HT1080 (cell line): ENCODE measurements at places on chromosomes 5 and 9. TPM values are rescaled to one million over a fixed set of nuclear protein-coding genes. Genes with fewer than 3 reads are reported as not detected.

DNA sequence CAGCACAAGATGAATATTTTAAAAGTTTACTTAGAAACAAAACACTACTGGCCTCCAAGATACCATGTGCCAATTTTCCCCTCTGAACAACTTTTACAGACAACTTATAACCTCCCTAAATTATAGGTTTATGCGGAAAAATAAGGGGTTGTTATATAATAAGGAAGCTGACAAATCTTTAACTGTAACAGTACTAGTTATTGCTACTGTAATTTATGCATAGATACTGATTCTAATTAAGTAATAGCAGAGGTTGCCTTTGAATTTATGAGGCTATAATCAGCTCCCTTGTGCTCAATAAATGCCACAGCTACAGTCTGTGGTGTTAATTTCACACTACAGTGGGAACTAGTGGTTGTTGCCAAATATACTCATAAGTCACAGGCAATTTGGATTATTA is 291.3 kb upstream of the PCSK5 start:
- no peak for DNase-seq

DNA sequence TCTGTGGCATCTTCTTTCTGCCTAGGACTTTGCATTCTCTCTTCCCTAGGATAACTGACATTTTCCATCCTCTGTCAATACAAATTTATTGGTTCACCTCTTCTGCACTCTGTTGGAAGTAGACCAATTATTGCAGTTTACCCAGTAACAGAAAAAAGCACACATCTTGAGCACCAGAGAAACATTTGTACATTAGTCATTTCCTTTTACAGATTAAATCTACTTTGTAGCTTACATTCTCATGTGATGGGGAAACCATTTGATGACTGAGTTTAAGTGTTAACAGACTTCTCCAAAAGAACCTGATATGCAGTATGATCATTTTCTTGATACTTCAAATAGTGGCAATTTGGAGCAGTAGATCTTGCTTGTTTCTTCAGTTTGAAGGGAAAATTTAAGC is 1098.8 kb downstream of the DTWD2 start:
- peak; percentile 66 for DNase-seq

GRCh38 chr9:96460882-96461281 is 10.9 kb downstream of the HABP4 start:
- no peak for DNase-seq

DNA sequence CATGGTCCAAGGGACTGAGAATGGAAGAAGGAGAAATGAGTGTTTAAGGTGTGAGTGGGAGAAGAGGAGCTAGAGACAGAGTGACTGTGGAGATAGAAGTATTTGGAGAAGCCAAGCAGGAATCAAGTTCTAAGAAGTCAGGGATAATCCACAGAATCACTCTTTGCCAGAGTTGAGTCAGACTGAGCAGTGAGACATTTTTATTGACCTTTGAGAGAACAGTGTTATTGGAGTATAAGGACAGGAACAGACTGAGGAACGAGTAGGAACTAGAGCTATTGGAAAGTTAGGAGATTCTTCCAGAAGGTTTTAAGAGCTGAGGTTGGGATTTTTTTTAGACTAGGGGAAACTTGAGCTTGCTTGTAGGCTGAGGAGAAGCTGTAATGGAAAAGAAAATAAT is 37.2 kb downstream of the RCL1 start:
- DNase-seq: peak; percentile 40

DNA sequence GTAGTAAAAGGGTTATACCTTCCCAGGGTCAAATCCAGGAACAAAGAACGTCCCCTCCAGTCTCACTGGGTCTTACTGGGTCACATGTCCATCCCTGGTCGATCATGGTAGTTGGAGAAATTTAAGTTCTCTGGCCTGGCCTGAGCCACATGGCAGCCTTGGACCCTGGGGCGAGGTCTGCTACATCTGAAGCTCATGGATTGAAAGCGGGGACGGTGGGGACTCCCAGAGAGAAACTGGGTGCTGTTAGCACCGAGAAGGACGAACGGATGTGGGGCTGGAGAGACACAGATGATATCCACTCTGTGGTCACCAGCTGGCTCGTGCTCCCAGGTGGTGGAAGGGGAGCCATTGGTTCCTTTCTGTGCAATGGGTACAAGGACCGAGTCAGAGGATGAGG is 46.9 kb downstream of the TSPAN17 start:
- no peak for DNase-seq

DNA sequence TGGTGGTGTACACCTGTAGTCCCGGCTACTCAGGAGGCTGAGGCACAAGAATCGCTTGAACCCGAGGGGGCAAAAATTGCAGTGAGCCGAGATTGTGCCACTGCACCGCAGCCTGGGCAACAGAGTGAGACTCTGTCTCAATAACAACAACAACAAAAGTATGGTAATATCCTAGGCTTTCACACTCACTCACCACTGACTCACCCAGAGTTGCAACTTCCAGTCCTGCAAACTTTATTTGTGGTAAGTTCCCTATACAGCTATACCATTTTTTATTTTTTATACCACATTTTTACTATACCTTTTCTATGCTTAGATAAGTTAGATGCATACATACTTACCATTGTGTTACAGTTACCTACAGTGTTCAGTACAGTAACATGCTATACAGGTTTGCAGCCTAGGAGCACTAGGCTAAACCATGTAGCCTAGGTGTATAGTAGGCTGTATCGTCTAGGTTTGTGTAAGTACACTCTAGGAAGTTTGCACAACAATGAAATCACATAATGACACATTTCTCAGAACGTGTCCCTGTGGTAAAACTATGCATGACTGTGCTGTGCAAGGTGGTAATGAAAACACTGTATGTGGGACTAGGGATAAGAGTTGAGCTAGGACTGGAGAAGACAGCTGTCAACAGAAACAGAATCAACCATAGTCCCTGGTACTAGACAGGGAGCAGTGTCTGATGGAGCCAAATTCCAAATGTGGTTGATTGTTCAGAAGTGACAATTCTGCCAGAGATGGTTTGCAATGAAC is 109.5 kb upstream of the RAD23B start:
- DNase-seq: no peak

DNA sequence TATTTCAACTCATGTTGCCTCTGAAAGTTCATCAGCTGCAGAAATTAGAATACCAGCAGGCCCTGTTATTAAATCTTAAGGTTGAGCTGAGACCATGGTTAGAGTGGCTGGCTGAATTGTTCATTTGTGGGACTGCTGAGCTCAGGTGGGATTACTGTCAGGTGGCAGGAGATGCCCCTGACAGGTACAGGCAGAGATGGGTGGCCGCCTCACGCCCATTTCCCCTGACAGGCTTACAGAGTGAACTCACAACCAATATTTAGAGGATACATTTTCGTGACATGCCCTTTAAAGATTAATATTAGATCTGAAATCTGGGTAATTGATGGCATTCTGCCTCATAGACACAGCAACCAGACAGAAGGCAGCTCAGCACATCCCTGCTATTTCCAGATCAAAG is 136.0 kb downstream of the MVB12B start:
- no peak for DNase-seq

GRCh38 chr9:122325124-122325523 is 45.7 kb upstream of the PTGS1 start:
- DNase-seq: no peak

GRCh38 chr9:34376596-34377403 is at the start of gene MYORG:
Gene MYORG, minus strand, starts transcription at chr9:34376898. Its CDS starts 3,955 bp downstream, at chr9:34372943.
- DNase-seq: peak; percentile 96

Gene CYSRT1
- total RNA-seq: 1.1 and 1.4 TPM in 2 replicates

Gene CEL
- 0.45 TPM in 1 of 2 replicates, not detected in the other for total RNA-seq
